ENCODE measurements at places on chromosomes 2 and 18.
A peak's percentile ranks its signal among the peaks of the same experiment; 100 is the strongest.

GRCh38 chr2:215556979-215557378, 121.1 kb upstream of the FN1 start:
- no peaks in the 10 kb centered on the region for H3K36me3 ChIP-seq
- no peaks in the 10 kb centered on the region for H3K4me1 ChIP-seq
- DNase-seq, result no peak
- no peak overlapping the region for H3K4me3 ChIP-seq

- no peaks in the 10 kb centered on the region for H3K27me3 ChIP-seq
- no peak for DNase-seq
- no peak overlapping the region for H3K27ac ChIP-seq
Measured at GRCh38 chr2:57497489-57498096, 549.0 kb upstream of the VRK2 start.

- H3K36me3 ChIP-seq, result no peaks in the 10 kb centered on the region
- no peak for DNase-seq
- H3K27ac ChIP-seq, result no peak overlapping the region
- no peaks in the 10 kb centered on the region for H3K4me1 ChIP-seq
- H3K27me3 ChIP-seq, result no peaks in the 10 kb centered on the region
Measured at GRCh38 chr18:49621717-49622351, 60.0 kb downstream of the LIPG start.

DNA sequence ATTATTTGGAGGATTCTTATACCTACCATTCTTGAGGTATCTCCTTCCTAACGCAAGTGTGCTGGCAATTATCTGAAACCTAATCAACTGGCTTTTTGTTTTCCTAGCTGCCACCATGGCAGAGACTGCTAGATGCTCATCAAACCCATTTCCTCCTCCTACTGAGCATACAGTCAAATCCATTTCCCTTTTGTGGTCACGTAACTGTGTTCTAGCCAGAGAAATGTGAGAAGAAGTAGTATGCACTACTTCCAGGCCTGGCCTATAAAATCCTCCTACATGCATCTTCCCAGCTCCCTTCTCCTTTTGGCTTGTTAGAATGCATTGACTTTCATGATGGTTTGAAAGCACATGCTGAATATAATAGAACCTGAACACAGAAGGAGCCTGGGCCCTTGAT, 494.1 kb upstream of the MEIS1 start:
- H3K27me3 ChIP-seq, result no peaks in the 10 kb centered on the region
- H3K36me3 ChIP-seq, result no peaks in the 10 kb centered on the region
- no peak overlapping the region for H3K27ac ChIP-seq
- DNase-seq, result no peak
- H3K4me1 ChIP-seq, result no peaks in the 10 kb centered on the region

DNA sequence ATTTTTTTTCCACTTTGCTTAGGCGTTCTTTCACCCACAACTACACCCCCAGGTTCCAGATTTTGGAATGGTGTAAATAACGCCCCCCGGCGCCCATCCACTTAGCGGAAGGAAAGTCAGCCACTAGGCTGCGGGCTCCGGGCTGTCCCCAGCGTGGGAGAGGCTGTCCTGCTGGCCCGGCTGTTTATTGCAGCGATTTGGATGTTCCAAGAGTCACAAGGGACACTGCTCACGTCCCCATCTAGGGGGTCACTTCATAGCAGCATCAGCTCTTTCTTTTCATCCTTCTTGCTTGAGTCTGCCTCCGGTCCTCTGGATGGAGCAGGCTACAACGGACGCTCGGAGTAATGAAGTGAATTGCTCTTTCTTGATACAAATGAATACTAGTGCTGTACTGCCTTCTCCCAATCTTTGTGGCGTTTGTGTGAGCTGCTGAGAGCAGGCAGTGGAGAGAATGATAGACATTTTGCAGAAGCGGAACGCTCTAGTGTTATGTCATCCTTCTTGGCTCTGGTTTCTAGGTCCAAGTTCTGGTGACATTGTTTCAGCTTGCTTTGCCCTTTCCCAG, 50.7 kb upstream of the PAIP2B start:
- peaks cover 29% of the 10 kb centered on the region for H3K27me3 ChIP-seq
- H3K4me3 ChIP-seq, result no peak overlapping the region
- no peak overlapping the region for H3K27ac ChIP-seq
- no peak for DNase-seq

- no peak overlapping the region for H3K4me3 ChIP-seq
- no peaks in the 10 kb centered on the region for H3K27me3 ChIP-seq
- H3K4me1 ChIP-seq, result no peaks in the 10 kb centered on the region
Measured at GRCh38 chr18:59769129-59769865, 72.1 kb upstream of the CCBE1 start.

GRCh38 chr2:174697255-174697654, 67.0 kb downstream of the CHRNA1 start:
- peak; percentile 44 for DNase-seq
- H3K36me3 ChIP-seq, result no peaks in the 10 kb centered on the region
- H3K27ac ChIP-seq, result no peak overlapping the region
- H3K4me3 ChIP-seq, result no peak overlapping the region
- no peaks in the 10 kb centered on the region for H3K27me3 ChIP-seq
